ENCODE measurements at places on chromosomes 7 and 10.

DNA sequence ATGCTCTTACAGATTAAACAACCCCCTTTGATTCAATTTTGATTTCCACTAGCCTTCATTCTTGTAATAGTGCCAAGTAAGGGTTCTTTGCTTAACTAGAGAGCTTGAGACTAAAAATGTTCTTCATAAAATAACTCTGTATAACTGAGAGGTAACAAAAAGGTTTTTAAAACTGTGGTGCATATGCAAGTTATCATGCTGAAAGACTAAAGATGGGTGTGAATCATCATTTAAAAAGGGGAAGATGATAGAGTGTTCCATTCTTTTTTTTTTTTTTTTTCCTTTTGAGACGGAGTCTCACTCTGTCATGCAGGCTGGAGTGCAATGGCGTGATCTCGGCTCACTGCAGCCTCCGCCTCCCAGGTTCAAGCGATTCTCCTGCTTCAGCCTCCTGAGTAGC lies 11.1 kb downstream of the MDFIC start:
- no peak for DNase-seq

DNA sequence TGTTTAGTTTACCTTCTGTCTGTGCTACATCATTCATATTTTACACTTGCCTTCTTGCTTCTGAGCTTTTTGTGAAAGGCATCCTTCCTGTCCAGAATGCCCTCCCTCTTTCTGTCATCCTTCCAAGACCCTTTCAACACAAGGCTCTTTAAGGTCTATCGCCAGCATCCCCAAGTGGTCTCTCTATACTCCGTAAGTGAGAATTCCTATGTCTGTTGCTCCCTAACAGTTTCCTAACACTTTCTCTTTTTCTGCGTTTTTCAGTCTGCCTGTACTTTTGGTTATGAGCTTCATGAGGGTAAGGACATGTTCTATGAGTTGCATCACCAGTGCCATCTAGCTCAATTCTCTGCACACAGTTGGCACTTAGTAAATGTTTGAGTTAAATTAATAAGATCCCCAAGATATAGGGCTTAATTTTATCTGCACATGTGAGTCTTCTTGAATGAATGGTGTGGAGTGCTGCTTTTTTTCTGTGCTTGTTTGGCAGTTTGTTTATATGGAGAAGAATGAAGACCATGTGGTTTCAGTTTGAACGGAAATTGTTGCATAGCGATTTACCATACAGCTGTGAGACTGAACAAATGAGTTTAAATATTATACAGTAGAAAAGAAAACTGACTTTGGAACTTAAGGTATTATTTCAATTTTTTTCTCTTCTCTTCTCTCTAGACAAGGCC lies 29.4 kb downstream of the RABGEF1 start:
- DNase-seq = no peak

GRCh38 chr7:2873146-2873545 lies 29.0 kb upstream of the GNA12 start:
- no peak for DNase-seq

DNA sequence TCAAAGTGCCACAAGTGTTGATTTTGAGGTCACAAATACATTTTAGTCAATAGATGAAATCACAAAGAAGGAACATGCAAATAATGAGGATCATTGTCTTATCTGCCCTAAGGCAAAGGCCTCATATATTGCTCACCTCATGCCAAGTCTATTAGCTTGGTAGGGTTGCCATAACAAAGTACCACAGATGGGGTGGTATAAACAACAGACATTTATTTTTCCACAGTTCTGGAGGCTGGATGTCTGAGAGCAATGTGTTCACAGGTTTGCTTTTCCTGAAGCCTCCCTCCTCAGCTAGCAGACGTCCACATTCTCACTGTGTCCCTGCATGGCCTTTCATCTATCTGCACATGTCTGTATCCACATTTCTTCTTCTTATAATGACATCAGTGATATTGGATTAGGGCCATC lies 59.6 kb downstream of the RELN start:
- DNase-seq = no peak

DNA sequence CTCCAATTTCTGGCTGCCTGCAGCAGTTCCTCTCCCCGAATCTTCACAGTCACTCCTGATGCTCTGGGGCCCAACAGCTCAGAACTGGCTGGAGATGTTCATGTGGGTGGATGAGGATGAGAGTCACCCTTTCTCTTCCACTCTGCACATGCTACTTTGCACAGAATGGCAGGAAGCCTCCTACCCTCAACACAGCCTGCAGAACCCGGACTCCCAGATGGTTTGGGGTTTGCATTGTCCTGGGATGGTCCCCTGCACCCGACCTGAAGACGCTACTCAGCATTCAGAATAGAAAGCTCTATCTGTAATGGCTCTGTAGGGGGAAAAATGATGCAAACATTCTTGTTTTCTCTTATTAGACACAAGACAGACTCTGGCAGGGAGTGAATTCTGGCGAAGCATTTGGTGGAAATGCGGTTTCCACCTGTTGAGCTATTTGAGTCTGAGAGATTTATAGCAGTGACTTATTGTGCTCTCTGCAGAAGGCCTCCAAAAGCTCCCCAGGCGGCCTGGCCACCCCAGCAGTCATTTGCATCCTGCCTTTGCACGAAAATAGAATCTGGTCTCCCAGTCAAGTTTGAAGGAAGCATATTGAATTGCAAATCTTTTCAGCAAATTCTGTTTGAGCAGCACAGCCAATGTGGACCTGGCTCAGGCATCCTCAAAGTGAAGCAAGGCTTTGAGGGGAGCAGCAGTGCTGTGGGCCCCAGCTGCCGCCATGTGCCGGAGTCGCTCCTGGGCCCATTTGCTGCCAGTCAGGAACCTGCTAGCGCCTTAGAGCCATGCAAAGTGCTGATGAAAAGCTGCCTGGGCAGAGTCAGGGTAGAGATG lies 309.3 kb downstream of the TCERG1L start:
- no peak for DNase-seq

DNA sequence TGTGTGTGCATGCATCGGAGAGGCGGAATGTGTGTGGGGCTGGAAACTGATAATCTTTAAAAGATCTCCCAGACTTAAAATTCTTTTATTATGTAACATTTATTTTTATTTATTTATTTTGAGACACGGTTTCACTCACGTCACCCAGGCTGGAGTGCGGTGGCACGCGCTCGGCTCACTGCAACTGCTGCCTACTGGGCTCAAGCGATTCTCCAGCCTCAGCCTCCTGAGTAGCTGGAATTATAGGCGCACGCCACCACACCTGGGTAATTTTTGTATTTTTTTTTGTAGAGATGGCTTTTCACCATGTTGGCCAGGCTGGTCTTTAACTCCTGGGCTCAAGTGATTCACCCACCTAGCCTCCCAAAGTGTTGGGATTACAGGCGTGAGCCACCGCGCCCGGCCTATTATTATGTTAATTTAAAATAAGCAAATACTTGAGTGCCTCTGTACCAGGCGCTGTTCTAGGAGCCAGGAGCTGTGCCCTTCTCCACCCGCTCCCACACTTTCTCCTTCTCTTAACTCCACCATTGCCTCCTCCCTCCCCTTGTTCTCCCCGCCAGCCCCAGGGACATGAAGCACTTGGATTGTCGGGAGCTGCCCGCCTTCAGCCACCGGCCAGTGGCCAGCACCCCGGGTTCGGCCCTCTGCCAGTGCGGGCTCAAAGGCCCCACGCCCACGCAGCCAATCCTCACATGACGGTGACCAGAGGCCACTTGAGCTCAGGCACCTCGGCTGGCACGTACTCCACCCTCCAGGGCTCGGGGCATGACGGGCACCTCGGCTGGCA lies 163.6 kb downstream of the DNAJB6 start:
- no peak for DNase-seq

DNA sequence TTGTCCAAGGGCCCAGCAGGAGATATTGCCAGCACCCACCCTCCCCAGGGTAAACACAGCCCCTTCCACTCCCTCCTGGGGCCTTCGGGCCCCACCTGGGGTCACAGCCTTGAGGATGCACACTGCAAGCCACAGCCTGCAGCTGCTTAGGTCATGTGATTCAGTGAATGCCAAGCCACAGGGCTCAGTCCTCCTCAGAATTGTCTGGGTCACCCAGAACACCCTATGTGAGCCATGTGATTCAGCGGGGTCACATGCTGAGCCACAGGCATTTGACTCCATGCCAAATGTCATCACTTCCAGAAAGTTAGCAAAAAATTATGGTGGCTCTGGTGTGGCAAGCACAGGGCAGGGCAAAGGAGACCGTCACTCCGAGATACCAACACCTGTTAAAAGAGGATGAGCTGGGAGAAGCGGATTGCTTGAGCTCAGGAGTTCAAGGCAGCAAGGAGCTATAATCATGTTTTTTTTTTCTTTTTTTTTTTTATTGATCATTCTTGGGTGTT lies 17.2 kb upstream of the PSAP start:
- DNase-seq = no peak

DNA sequence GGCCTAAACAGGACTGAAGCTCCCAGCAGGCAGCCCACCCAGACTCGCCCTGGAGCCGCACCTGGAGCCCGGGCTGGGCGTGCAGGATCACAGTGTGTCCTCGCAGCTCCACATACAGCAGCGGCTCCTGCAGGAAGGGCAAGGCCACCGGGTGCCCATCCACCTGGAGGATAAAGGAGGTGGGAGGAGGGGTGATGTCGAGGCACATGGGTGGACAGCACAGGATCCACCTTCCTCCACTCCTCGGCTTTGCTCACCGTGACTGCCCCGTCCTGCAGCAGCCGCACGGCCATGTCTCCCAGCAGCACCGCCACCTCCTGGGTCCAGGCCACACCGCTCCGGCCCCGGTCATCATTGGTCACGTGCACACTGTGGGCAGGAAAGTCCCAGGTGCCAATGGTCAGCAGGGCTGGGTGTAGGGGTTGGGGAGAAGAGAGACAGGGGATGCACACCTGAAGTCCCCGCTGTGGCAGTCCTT lies 16.8 kb downstream of the ATP6V1F start:
- DNase-seq = no peak

DNA sequence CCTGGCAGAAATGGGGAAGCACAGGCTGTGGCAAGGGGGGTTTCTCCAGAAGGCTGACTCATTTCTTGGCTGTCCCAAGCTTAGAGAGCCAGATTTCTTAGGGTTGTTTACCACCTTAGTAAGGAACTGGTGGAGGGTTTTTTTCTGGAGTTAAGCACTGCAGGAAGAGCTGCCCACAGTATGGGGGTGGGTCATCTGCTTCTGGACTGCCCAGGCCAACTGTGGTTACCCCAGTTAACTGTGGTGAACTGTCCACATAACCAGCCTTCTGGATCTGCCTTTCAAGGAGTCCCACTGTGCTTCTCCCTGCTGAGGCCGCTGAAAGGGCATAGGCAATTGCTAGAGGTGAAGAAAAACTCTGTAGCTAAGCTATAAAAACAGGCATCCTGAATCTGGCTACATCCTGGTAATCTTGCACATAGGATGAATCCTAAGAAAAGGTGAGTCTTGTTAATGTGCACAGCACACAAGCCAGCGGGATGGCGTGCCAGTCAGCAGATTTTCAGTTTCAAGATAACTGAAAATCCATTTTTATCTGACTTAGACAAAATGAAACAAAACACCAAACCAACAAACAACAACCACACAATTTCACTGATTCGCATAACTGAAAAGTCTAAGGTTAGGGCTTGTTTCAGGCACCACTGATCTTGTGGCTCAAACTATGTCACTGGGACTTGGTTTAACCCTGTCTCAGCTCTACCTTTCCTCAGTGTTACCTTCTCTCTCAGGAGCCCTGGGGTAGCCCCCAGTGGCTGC lies 21.6 kb upstream of the TSPAN33 start:
- DNase-seq = no peak

DNA sequence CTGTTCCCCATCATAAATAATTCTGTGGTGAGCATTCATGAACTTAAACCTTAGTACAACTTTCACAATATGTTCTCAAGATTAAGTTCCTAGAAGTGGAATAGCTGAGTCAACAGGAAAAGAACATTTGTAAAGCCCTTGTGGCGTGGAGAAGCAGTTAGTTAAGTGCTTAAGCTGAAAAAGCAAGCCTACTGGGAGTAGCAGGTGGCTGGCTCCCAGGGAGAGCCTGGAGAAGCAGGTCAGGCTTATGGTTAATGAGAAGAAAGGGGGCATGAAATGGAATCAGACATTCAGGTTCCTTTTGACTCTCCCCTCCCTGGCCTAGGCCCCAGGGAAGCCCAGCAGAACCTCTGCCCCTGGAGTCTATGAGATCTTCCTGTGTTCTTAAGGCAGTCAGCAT lies 35.3 kb downstream of the VSTM4 start:
- no peak for DNase-seq

GRCh38 chr10:451021-451471 lies 238.4 kb downstream of the DIP2C start:
- no peak for DNase-seq

- peak; percentile 16 for DNase-seq
Measured at GRCh38 chr7:154423231-154423630, 371.0 kb downstream of the DPP6 start.

DNA sequence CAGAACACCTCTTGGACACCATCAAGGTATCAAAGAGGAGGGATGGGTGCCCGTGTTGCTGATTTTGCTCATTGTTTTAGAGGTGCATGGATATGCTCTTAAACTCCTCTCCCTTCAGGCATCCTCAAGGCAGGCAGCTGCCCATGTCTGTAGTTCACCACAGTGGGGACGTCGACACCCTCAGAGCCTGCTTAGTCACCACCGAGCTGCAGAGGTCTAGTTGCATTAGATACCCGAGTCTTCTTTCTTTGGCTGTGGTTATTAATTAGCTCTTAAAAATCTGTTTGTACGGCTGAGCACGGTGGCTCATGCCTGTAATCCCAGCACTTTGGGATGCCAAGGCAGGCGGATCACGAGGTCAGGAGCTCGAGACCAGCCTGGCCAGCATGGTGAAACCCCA lies 24.7 kb upstream of the TSPAN13 start:
- DNase-seq = no peak

GRCh38 chr10:43653746-43654145 lies 5.1 kb upstream of the ZNF32 start:
- no peak for DNase-seq

DNA sequence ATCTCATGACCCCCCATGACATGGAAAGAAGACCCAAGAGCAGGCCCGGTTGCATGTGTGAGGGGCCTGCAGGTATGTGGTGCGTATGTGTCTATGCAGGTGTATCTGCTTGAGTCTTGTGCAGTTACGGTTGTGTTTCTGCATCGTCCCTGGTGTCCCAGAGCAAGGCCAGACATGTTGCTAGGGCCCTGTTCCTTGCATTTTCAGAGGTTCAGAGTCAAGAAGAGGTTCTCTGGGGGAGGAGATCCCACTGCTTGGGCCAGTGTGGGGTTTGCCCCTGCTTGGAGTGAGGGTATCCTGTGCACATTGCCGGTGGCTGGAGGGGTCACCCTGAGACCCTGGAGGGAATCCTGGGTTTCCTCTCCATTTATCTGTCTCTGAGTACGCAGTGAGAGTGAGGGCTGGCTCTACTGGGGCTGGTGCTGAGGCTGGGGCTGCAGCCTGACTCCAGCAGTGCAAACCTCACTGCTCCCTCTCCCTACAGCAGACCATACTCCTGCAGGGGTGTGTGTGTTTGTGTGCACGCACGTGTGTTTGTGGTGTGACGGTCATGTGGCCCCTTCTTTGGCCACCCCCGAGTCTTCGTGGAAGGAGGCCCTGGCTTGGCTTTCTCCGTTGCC lies 4.1 kb downstream of the TRIM8 start:
- no peak for DNase-seq

- DNase-seq = no peak
Measured at GRCh38 chr7:92437956-92438491, 9.3 kb upstream of the GATAD1 start.

GRCh38 chr10:90743291-90743690 lies 114.5 kb downstream of the HTR7 start:
- no peak for DNase-seq
